ENCODE measurements at places on chromosomes 6 and 20.
A peak's percentile ranks its signal among the peaks of the same experiment; 100 is the strongest.

GRCh38 chr6:135226537-135226936 lies 45.4 kb downstream of the MYB start:
- peak; percentile 13 for DNase-seq

- DNase-seq, result no peak
These were observed 21.5 kb upstream of the TAF4 start for GRCh38 chr20:62087227-62087626.

DNA sequence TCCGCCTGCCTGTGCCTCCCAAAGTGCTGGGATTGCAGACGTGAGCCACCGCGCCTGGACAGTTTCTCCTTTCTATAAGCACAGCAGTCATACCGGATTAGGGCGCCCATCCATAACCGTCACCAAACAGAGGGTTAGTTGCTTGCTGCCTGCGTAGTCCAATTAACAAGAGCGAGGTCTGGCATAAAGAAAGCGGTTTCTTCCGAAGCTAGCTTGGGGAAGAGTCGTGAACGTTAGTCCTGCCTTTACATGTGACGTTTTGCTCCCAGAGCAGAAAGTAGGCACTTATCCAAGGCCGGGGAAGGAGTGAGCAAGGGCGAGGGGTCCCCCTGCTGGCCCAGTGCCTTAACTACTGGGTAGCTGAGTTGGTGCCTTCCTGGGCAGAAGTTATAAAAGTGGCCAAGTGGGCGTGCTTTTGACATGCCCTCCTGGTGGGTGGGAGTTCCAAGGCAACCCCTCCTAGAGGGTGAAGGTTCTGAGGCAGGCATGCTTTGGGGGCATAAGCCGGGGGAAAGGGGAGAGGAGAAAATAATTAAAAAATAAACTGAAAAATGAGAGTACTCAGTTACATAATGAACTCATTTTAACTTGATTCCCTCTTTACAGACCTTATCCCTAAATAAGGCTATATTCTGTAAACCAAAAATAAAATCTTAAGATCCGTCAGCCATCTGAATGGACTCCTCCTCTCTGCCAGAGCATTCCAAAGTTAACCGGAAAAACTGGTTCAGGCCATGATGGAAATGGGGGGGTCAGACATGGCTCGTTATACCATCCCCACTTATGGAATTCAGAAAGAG lies 88.0 kb downstream of the FAM217A start:
- DNase-seq, result peak; percentile 62

DNA sequence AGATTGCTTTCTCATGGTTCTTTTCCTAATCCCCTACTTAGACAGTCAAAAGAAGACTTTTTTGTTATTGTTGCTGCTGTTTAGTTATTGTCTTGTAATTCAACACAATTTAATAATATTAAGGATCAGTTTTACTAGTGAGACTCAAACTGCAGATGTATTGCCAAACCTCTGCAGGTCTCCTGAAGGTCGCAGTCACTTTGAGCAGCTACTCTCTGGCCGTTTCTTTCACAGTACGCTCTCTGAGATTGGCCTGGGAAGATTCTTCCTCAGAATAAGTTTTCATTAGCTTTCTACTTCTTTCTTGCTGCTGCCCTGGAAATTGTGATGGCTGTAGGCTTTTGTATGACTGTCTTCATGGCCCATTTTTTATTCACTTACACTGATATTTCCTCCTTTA lies 930.8 kb downstream of the QKI start:
- DNase-seq, result no peak

- DNase-seq, result no peak
These were observed 167.2 kb downstream of the TTLL2 start for GRCh38 chr6:167492100-167492449.

- DNase-seq, result no peak
These were observed 13.4 kb downstream of the CLIC5 start for GRCh38 chr6:46002264-46002663.

GRCh38 chr6:170314983-170315382 lies 8.4 kb downstream of the FAM120B start:
- no peak for DNase-seq

DNA sequence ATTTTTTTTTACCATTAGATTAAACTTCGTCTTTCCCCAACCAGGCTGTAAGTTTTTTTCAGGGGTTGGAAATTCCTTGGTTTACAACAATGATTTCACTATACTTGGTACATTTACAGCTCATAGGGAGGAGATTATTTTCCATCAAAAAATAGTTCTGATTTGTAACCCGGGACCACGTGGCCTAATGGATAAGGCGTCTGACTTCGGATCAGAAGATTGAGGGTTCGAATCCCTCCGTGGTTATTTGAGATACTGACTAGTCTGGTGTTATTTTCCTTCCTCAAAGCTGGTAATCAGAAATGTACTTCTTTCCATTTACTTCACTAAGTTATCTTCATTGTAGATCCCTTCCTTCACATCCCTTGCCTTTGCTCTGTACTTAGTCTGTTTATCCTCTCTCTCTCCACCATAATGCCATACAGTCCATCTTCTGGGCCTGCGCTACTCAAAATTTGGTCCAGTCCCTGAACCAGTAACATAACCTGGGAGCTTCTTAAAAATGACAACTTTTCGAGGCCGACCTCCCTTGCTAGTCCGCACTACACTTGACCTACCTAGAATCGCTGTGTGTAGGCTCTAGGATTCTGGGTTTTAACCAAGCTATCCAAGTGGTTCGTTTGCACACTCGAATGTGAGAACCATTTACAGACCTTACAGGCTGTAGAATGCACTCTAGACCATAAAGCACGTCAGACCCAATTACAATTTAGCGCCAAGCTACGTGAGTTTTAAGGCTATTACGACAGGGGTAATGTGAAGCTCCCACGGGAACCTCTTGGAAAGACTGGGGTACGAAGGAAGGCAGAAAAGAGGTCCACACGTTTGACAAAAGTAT lies 42.1 kb upstream of the BTN3A2 start:
- DNase-seq, result peak; percentile 85

DNA sequence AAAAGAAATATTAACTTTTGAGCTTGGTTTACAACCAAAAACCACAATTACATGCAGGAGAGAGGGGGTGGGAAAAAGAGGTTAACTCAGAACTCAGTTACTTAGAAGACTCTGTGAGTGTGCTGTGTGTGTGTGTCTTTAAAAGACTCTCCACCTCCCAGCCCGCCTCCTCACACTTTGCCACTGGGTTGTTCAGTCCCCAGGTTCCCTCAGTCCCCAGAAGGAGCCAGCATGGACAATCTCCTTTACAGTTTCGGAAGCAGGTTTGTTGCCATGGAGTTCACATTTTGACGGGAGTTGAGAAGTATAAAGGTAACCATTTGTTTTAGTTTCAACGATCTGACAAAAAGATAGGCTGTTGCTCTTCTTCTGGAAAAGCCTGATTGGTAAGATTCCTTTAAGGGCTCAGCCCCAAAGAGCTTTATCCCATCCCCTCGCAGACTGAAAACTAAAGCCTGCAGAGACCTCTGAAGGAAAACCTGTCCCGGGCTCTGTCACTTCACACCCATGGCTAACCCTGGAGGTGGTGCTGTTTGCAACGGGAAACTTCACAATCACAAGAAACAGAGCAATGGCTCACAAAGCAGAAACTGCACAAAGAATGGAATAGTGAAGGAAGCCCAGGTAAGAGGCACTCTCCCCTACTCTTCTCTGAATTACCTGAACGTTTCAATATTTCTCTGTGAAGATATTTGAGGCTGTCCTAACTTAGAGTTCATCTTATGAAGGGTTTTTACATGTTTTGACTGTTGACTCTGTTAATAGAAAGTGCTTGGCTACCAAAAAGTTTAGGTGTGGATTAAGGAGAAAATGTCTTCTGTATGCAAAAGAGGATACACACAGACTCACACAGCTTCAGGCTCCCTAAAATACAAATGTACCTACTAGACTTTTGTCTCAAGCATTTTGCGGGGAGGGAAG lies at the start of gene SPTLC3:
TSS of gene SPTLC3 (plus strand) at position 212 of the 921 bp plus-strand sequence. CDS start at position 508, 296 bp downstream.
- no peak for DNase-seq

- peak; percentile 34 for DNase-seq
These were observed 25.9 kb downstream of the PPARD start for GRCh38 chr6:35368038-35368887.

DNA sequence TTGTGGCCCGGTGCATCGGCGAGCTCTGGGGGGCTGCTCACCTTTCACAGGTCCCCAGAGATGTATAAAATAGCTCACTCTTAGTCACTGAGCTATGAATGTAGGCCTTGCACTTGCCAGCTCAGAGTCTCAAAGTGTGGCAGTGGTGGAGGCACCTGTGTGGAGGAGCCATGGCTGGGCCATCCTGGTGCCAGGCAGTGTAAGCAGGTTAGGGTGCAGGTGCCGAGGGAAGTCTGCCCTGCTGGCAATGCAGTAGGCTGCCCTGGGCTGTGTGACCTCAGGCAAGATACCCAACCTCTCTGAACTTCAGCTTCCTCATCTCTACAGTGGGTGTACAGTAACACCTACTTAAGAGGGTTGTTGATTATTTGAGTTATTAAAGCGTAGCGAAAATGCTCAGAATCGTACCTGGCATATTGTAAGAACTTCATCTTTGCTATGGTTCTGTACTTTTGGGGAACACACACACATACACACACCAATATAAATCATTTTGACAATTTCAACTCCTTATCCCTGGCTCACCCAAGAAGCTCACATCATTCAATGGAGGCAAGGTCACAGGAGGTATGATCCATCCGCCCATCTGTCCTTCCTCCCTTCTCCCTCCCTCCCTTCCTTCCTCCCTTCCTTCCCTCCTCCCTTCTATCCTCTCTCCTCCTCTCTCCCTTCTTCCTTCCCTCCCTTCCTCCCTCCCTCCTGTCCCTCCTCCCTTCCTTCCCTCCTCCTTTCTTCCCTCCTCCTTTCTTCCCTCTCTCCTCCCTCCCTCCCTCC lies 66.8 kb upstream of the STX16 start:
- no peak for DNase-seq

- no peak for DNase-seq
These were observed 40.7 kb downstream of the CPXM1 start for GRCh38 chr20:2759603-2760296.

DNA sequence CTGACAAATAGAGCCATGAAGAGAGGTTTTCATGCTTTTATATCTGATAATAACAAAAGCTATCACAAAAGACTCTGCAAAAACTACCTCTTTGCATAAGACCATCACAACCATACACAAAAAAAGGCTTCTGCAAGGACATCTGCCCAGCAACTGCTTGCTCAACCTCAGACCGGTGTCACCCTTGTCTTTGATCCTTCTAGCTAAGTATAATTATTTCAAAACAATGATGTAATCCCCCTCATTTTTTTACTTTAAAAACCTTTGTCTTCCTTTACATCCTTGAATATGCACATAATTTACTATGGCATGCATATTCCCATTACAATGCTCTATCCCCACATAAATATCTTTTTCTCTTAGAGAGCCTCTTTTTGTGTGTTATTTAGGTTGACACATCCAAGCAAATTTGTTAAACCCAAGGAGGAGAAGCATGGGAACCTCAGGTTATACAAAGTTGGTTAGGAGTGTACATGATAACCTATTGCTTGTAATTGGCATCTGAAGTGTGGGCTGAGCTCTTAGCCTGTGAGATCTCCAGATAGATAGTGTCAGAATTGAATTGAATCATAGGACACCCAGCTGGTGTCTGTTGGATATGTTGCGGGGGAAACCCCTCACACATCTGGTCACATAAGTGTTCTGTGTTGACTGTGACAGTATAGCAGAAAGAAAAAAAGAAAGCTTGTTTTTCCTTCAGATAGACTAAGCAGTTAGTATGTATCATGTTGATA lies 20.7 kb upstream of the CGA start:
- no peak for DNase-seq

DNA sequence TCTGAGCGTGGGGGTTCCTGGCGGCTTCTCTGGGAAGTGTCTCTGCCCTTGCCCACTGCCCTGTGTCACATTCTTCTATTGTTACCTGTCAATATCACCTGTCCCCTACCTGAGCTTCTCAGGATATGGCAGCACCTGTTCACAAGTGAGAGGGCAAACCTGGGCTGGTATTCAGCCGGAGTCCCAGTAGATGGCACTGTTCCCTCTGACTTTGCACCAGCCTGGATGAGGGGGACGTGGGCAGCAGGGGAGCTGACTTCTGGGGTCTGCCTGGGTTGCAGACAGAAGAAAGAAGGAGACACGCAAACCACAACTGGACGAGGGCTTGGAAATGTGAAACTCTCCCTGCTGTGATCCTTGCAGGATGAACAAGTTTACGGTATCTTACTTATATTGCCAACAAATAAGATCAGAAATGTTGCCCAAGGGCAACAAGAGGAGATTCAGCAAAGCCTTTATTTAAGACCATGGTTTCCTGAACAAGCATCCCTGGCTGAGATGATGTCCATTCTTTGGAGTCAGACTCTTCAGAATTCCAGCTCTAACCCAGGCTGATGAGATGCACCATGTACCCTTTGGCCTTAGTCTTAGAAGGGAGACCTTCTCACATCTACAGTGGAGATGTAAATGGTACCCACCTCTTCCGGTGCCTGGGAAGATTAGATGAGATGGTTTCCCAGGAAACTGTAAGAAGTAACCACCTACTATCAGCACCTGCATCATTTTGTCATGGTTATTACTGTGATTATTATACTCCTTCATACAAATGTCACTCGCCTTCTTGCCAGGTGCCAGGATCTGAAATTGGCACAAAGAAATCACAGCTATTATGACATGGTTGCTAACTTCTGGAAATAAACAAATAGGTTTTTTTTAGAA lies 400.0 kb upstream of the CDH4 start:
- DNase-seq, result no peak

DNA sequence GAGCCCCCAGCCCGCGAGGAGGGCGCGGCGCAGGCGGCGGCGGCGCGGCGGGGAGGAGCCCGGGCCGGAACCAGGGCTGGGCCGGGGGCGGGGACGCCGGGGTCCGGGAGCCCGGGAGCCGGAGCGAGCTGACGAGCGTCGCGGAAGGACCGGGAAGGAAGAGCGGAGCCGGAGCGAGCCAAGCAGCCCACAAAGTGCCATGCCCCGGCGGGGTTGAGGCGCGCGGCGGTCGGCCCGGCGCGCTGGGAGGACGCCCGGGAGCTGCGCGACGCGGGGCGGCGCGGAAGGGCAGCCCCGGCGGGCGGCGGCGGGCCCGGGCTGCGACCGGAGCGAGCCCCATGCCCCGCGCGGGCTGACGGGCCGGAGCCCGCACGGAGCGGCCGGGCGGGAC lies 289 bp downstream of the FOXP4 start:
- DNase-seq, result no peak

- DNase-seq, result no peak
These were observed 7.8 kb downstream of the ZBP1 start for GRCh38 chr20:57612436-57612835.

DNA sequence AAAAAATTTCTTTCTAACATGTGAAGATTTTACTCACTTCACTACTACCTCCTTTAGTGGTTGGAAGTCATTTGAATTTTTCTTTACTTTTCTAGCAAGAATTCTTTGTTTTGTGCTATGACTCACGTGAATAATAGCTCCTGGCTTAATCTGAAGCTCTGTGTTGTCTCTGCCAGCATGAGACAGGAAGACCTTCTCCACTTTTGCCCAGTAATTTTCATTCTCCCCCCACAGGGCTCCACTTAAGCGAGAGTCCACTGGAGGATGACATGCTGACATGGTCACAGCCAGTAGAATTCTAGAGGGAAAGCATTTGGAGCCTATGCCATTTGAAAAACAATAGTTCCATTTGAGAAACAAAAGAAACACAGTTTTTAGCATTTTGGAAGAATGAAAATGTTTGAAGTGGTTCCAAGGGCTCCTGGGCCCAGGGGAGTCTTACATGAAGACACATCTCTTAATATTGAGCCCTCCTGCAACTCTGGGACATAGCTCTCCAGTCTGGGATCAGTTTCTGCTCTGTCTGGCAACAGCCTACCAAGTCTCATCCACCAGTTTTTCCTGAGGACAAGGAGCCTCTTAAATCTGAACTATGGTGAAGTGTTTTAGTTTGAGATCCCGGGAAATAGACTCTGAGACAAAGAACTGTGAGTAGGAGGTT lies 231.4 kb downstream of the PAX1 start:
- no peak for DNase-seq

Data from natural killer cell (primary cell).